ENCODE measurements at places on chromosomes 3 and 15.

DNA sequence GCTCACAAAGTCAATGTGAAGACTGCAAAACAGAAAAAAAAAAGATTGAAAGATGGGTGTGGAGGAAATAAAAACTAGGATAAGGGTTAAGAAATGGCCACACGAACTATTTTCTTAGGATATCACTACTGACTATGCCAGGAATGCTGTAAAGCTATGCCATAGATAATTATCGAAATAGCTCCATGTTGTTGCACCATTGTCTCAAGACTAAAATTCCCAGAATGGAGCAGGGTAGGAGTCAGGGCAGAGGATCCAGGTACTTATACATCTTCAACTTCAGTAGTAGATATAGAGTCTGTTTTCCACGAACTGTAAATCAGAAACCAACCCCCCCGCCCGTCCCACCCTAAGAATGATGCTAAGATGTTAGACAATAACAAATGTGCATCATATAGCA, 302.2 kb downstream of the NAALADL2 start:
- DNase-seq = no peak

DNA sequence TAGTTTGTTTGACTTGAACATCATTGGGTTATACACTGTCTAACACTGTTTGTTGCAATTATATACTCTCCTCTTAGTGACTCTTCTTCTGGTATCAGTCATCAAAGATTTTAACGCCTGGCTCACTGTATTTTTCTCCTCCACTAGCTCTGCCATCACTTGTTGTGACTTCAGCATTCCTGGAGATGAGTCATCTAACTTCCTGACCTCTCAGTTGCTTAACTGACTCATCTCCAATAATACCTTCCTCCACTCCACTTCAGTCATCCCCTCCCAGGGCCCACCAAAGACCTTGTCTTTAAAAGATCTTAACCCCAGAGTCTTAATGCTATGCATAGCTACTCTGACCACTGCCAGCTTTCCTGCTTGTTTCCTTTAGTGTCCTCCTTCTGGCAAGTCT, 28.6 kb upstream of the CLSTN2 start:
- peak; percentile 28 for DNase-seq

DNA sequence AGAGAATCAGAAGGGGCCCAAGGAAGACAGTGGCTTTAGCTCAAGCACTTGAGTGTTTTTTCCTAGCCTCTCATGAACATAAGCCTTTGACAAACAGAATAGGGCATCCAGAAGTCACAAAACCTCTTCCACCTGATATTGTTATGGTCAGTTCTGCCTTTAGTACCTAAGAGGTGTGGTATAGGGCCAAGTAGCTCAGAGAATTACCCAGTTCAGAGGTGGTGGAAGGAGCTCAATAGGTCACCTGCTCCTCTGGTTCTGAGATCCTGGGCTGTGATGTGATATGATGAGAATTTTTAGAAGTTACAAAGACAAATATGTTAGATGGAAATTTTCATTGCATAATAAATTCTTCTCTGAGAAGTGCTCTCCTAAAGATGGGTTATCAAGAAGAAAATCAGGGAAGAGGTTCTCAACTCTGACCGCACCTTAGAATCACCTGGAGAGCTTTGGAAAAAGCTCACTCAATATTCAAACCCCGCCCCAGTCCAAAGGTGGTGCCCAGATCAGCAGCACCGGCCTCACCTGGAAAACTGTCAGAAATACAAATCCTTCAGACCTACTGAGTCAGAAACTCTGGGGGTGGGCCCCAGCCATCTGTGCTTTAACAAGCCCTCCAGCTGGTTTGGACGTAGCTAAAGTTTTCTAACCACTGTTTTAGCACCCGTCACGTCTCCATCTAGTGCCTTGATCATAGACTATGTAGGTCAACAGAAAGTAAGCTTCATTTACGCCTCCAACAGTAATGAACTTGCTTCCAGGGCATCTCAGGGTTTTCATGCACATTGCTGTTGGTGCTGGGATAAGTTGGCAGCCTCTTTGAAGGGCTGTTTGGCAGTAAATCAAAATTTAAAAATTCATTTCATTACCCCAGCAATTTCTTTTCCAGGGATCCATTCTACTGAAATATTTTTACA, 101.3 kb downstream of the MYH15 start:
- no peak for DNase-seq

DNA sequence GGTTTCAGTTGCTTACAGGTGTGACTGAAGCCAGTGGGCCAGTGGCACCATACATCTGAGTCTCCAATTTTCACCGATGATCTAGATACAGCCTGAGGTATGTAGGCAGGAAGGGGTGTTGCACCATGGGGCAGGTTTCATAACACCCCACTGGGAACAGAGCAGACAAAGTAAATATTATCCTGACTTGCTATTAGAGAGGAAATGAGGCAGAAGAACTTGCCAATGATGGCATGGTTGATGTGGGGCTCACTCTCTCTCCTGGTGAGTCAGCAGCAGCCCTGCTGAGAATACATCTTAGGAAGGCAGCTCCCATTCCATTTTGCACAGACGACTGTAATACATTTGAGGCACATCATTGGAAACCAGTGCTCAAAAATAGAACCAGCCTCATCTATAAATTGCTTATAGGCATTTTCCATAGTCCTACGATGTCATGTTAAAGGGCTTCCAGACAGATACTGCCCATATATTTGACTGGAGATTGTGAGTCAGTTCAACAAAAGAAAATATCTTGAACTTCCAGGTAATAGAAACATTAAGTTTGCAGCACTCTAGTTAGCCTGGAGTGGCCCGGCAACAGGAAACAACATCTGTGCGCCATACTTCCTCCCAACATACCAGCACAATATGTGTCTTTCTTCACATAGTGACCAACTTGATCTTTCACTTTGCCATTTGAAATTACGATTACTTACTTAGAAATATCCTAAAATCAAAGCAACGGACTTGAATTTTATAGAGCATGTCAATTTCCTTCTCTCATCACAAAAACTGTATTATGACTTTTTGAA, 175.5 kb downstream of the NECTIN3 start:
- DNase-seq = peak; percentile 40

GRCh38 chr3:158749526-158749925, 17.3 kb upstream of the RARRES1 start:
- no peak for DNase-seq

- DNase-seq = no peak
Observed at GRCh38 chr3:12830785-12831156, 10.6 kb downstream of the RPL32 start.

- DNase-seq = no peak
Observed at GRCh38 chr3:95905182-95905581, 909.2 kb upstream of the EPHA6 start.

DNA sequence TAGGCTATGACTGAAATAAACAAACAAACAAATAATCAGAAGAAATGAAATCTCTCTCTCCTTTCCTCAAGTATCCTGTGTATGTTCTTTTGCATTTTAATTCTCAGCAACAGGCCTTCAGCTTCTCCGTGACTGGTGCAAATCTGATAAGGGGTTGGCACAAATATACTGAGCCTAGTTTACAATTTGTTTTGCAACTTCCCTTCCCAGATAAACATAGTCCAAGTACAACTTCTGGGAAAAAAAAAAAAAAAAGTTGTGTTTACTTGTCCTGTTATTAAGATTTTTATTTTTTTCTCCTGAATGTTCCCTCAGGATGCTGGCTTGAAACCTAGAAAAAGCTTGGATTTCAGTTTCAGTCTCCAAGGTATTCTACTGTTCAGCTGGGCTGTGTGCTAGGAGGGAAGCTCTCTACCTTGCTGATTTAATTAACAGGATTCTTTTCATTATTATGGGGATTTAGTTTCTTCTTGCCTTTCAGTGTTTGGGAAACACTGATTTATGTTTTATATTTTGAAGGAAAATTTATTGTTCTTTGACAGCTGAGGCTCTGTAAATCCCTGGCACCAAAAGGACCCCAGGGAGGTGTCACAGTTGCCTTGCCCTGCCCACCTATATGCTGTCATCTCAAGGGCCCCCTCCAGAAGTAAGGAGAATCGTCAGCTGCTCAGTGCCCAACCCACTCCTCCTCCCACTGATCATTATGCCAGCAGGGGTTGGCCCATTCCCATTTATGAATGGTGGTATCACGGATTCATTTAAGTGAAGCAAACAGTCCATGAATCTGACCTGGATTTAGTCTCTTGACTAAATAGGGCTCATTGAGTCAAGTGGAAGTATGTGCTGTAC, 185.2 kb downstream of the MEIS2 start:
- DNase-seq = peak; percentile 56

GRCh38 chr3:192993411-192993810, 75.8 kb upstream of the MB21D2 start:
- no peak for DNase-seq

DNA sequence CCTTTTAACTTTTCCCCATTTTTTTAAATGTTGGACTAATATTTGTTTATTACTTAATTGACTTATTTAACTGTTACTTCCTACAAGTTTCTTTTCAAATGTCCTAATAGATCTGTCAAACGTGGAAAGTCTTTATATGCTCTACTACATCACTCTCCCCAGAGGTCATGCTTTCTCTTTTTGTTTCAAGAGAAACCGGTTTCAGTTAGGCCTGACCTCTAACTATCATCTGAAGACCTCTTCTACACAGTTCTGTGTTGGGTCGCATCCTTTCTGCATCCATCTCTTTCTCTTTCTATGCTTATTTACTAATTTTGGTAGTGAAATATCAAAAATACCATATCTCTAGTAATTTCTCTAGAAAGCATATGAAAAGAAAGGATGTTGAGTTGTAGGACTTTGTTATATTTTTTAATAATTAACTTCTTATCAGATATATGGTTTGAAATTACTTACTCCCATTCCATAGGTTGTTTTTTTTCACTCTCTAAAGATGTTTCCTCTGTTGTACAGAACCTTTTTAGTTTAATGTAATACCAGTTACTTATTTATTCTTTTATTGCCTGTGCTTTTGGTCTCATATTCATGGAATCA, 781.2 kb upstream of the ARPP21 start:
- DNase-seq = no peak

- DNase-seq = no peak
Observed at GRCh38 chr3:120416868-120417267, 33.9 kb downstream of the FSTL1 start.

GRCh38 chr3:29245441-29245840, 35.4 kb upstream of the RBMS3 start:
- no peak for DNase-seq

- DNase-seq = peak; percentile 76
Observed at GRCh38 chr3:126523745-126524428, at the start of gene CHST13. Gene CHST13 (plus strand): TSS chr3:126524155. CDS start chr3:126524333, 178 bp downstream.

DNA sequence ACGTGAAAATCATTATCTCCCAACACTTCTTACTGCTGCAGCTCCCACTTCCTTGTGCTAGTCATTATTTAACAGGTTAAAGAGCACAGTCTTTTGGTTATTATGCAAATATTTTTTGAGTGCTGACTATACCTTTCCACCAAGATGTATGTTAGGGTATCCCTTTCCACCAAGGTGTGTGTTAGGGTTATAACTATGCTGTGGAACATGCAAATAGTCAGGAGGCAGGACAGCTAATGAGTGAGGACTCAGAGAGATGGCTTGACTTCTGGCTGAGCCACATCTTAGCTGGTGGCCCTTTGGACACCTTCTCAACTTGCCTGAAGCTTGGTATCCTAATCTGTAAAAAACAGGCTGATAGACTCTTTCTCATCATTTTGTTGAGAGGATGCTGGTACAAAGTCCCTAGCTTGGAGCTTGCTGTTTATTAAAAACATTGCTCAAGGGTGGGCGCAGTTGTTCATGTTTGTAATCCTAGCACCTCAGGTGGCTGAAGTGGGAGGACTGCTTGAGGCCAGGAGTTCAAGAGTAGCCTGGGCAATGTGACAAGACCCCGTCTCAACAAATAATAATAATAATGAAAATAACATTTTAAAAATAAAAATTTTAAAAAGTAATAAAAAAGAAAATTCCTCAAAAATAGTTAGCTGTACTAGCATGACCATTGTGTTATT, 160.5 kb upstream of the ADAMTS9 start:
- DNase-seq = no peak

- peak; percentile 57 for DNase-seq
Observed at GRCh38 chr3:190003681-190004123, 117.0 kb downstream of the P3H2 start.

DNA sequence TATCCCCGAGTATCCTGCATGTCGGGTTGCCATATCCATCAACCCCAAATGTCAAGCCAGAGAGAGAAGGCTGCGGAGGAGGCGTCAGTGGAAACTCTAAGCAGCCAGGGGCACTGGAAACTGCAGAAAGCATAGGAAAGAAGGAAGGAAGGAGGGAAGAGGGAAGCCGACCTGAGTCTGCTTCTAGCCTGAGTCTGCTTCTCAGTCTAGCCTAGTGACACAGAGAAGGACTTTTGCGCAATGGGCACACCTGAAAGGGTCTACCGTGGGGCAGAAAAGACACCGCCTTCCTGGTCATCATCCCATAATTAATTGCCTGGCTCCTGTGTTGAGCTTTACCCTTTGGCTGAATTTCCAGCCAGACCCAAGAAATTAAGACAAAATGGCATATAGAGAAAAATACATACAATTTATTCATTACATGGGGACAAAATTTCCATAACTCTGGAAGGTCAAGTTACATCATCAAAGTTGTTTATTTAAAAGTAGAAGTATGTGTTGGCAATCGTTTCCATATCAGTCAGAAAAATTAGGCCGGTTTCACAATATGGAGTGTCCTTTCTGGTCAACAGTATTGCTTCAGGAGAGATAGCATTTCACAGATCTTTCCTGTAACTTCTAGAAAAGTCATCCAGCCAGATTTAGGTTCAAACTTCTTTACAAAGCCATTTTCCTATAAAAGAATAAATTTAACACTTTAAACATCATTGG, 10.3 kb downstream of the BCL2A1 start:
- peak; percentile 49 for DNase-seq

DNA sequence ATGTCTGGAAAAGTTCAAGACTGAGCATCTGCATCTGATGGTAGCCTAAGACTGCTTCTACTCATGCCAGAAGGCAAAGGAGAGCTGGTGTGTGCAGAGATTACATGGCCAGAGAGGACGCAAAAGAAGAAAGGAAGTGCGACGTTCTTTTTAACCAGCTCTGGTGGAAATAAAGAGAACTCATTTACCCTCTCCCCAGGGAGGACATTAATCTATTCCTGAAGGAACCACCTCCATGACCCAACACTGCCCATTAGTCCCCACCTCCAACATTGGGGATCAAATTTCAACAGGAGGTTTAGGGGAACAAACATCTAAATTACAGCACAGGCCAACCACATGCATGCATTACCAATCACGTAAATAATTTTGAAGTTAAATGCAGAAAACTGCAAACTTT, 1.5 kb upstream of the NCK1 start:
- peak; percentile 44 for DNase-seq

DNA sequence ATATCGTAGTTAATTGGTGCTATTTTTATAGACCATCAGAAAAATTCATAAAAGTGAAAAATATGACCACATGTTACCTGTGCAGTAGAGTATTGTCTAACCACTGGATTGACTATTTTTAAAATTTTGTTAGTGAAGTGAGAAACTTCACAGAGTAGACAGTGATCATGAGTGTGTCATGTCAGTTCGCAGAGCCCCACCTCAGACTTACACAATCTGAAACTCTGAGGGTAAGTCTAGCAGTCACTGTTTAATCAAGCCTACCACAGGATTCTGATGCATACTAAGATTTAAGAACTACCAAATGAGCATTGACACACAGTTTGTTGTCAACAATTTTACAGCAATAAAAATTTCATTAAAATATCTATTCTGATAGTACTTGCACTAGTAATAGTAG, 552.9 kb upstream of the SUCLG2 start:
- DNase-seq = no peak
